ENCODE measurements at places on chromosomes 16 and 17.

GRCh38 chr17:77706938-77707337 lies 251.6 kb upstream of the TNRC6C start:
- DNase-seq, result no peak

- peak; percentile 22 for DNase-seq
Observed at GRCh38 chr16:68490829-68491575, 42.7 kb upstream of the SMPD3 start.

DNA sequence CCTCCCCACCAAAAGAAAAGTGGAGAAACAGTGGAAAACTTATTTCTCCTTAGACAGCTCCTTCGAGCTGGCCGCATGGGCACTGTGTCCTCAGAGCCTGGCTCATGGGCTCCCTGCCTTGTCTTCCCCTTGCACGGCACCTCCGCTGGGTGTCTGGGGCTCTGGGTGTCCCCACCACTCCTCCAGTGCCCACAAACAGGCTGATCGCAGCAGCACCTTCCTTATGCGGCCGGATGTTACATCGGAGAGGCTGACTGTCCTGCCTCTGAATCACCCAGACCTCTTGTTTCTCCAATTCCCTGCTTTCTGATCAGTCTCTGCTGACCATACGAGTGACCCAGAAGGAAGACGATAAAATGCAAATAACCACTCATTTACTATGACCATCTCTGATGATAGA lies 121.7 kb downstream of the SLC39A11 start:
- no peak for DNase-seq

DNA sequence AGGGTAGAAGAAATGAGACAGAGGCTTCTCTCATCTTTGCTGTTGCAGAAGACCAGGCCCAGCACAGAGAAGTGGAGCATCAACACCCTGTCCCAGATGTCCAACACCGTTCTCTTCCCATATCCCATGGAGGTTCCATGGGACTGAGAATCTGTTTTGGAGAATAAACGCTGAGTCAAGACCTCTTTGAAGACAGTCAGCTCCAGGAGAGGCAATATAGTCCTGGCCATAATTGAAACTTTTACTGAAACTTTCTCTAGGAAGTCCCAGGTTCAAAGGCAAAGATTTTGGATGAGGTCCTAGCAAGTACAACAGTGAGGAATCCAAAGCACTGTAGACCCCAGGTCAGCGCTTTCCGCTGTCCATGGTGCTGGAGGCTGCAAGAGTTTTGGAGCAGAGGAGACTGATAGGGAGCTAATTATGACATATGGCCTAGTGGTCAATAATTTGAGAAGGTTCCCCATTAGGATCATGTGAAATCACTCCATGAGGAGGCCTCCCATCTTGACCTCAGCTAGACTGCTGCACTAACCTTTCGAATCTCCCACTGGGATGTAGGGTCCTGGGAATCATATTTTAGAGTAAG lies 36.0 kb downstream of the OSBPL7 start:
- peak; percentile 91 for DNase-seq

GRCh38 chr16:79372503-79373184 lies 227.9 kb downstream of the MAF start:
- DNase-seq, result no peak

DNA sequence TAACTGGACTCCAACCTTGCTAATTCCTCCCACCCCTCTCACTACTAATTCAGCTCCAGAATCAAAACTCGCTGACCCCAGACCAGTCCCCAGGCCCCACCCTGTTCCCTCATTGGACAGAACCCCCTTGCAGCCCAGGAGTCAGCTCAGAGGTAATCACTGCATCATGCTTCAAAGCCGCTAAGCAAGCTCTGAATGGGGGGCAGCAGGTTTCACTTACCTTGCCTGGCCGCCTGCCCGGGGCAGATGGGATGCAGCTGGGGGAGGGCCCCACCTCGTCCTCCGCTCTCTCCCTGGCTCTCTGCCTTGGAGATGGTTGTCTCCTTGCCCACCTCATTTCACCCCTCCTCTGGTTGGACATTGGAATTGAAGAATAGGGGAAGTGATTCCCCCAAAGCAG lies 4.8 kb upstream of the NGFR start:
- no peak for DNase-seq

GRCh38 chr16:54719624-54720023 lies 211.0 kb upstream of the IRX5 start:
- DNase-seq, result no peak

DNA sequence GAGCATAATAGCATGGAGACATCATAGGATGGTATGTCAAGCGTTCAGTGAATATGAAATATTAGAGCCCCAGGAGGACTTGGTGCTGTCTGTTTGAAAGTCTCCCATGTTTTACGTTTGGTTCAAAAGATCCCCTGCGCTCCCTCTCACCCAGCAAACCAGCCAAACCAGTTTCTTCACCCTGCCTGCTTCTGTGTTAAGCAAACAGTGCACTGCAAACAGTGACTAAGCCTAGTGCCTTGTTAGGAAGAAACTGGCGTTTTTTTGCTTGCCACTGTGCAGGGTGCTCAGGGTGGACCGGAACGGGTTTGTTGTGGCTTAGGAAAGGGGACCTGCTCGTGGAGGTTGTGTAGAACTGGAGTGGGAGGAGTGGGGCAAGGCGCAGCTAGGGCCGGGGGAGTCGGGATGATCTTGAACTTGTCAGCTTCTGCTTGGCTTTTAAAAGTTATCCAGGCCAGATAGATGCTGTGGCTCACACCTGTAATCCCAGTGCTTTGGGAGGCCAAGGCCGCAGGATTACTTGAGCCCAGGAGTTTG lies 7.7 kb downstream of the CDH1 start:
- no peak for DNase-seq

- no peak for DNase-seq
Observed at GRCh38 chr16:56357765-56358322, 67.5 kb downstream of the AMFR start.

DNA sequence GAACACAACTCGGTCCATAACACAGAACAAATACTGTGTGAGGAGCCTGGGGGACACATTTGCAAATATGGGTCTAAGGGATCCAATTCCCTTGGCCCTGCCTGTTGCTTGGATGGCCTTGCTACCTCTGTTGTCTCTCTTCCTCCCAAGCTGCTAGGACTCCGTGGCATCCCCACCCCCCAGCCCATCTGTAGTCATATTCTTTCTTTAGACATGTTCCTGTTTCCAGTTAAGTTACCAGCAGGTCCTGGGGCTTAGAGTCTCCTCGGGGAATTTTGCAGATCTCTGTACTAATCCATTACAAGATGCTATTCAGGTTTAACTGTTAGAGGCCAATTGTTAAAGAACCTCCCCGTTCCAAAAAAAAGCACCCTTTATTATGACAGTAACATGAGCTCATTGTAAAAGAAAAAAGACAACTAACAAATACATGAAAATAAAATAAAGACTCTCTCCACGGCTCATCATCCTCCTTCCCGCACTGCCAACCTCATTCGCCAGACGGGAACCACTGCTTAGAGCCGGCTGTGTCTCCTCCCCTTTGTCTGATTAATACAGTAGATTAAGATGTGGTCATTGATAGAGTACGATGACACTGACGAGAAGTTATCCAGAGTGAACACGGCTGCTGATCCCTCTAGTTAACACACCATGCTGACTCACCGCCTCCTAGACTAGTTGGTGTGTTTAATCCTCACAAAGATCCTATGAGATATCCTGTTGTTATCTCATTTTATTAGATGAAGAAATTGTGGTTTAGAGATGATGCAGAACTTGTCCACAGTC lies 22.2 kb downstream of the HS3ST4 start:
- no peak for DNase-seq

GRCh38 chr17:44972953-44973352 lies 4.8 kb upstream of the C1QL1 start:
- no peak for DNase-seq

- DNase-seq, result no peak
Observed at GRCh38 chr16:50326835-50327465, 41.8 kb downstream of the BRD7 start.

DNA sequence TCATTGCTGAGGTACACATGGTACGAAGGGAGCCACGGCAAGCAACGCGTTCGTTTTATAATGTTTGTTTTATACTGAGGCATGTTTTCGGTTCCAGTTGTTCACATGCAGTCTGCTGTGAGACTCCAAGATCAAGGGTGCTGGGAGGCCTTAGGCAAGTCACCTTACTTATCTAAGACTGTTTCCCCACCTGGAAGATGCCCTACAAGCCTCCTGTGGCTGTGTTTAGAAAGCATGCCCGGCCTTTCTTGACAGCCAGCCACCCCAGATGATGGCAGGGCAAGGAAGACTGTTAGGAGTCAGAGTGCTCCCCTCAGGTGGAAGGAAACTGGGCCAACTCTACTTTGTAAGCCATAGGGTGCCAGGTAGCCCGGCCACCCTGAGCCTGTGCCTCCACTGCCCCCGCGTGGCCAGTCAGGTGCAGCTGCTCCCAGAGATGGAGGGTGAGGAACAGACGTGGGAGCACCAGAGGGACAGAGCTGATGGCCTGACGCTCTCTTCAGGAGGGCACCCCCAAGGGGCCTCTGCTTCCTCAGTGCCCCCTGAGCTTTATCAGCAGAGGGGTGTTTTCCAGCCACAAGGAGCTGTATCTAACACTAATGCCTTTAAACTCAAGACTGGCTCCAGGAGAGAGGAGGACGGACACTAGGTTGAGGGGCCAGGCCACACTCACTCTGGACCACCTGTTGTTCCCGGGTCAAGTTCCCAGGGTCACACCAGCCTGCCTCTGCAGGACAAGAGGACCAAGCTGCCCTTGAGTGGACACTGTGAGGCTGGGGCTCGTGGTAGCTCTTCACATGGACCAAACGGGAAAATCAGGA lies 5.4 kb downstream of the NAT9 start:
- peak; percentile 76 for DNase-seq

- DNase-seq, result no peak
Observed at GRCh38 chr17:36879624-36880131, 57.6 kb upstream of the LHX1 start.

GRCh38 chr17:22484826-22485225 lies 792.5 kb downstream of the KCNJ18 start:
- DNase-seq, result no peak

DNA sequence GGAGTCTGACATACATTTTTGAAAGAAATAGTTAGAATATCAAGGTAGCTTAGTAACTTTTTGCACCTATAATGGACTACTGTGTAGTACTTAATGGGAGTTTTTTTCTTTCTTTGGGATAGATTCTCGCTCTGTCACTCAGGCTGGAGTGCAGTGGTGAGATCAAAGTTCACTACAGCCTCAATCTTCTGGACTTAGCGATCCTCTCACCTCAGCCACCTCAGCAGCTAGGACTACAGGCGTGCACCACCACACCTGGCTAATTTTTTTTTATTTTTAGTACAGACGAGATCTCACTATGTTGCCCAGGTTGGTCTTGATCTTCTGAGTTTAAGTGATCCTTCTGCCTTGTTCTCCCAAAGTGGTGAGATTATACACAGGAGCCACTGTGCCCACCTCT lies 9.5 kb downstream of the TAOK1 start:
- DNase-seq, result no peak

DNA sequence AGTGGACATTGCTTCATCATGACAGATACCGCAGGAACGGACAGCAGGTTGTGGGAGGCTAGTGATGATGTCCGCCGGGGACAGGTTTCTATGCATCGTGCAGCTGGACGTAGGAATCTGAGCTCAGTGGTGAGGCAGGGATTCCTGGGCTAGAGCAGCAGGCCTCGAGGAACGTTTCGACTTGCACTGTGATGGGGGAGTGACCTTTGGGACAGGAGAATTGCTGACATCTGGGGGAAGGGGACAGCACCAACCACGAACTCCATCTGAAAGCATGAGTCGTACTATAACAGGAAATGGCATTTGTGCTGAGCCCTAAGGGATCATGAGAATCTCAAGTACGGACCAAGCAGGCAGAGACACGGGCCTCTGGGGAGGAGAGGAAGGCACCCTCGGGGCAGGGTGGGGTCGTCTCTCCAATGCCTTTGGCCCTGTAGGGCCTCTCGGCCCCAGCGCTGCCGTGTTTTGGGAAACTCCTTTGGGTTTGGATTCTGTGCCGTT lies 65.8 kb upstream of the ENDOV start:
- DNase-seq, result no peak

- no peak for DNase-seq
Observed at GRCh38 chr17:78279360-78279990, 48.0 kb downstream of the TMEM235 start.

DNA sequence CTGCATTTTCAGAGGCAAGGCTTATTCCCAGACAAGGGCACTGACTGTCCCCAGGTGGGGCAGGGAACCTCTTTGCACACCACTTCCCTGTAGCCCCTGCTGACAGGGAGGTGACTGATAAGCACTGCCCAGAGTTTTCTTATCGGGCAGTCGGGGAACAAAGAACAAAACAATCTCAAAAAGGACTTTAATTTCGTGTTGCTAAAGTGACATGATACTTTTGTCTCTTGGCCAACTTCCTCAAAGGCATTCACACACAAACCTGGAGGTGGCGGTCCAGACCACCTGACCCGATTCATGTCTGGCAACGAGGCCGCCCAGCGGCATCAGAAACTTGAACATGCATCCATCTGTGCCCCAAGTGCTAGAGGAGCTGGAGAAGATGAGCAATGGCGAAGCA lies 28.9 kb downstream of the ZDHHC7 start:
- DNase-seq, result no peak

DNA sequence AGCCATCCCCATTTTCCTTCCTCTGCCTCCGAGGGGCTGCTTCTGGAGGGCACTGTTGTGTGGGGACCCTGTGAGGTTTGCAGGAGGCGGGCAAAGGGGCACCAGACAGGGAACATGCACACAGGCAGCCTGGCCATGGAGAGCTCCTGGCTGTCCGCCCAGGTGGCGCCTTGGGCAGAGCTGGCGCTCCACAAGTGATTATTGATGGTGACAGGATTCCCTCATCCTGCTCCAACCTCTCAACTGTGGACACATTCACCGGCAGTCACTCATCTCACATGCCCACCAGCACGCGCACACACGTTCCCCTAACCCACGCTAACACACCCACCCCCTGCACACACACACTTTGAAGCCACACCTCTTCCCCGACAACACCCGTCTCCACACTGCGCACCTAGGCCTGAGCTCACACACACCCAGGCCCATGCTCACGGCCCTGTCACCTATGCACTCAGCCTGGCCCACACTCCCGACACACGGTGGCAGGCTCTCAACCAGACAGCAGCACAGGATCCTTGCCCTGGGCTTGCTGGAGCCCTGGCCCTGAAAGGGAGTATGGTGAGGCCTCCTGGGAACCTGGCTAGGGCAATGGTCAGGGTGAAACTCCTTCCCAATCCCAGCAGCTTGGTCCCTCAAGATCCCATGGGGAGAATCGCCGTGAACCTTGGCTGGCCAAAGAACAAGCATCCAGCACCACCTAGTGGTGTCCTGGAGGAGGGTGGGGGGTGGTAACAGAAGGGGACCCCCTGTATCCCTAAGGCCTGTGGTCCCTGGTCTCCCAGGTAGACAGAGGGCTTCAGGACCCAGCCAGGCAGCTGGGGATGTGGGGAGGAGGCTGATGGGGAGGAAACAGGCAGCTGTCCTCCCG lies 3.6 kb downstream of the PNMT start:
- peak; percentile 55 for DNase-seq

All from nephron progenitor cell (in vitro differentiated cells).